ENCODE measurements at places on chromosomes 12 and 14.

GRCh38 chr14:67815573-67816225 is 691 bp downstream of the ZFYVE26 start:
- DNase-seq: no peak

GRCh38 chr12:105485921-105486320 is 155.4 kb downstream of the C12orf75 start:
- DNase-seq: no peak

DNA sequence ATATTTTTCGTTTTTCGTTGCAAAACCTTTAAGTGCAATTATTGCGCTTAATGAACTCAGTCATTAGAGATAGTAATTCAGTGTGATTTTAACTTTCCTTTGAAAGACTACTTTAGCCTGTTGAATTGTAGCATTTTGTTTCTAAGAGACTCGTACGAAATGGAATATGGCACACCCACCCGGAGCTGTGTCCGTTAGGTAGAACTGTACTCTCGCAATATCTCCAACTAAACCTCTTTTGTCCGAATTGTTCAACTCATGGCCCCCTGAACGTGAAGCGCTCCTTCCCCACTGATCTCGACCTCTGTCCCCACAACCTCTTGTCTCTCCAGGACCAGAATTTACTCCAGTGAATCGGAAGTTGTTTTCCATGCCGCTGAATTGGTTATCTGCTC is 800 bp downstream of the PCNX4 start:
- DNase-seq: no peak

DNA sequence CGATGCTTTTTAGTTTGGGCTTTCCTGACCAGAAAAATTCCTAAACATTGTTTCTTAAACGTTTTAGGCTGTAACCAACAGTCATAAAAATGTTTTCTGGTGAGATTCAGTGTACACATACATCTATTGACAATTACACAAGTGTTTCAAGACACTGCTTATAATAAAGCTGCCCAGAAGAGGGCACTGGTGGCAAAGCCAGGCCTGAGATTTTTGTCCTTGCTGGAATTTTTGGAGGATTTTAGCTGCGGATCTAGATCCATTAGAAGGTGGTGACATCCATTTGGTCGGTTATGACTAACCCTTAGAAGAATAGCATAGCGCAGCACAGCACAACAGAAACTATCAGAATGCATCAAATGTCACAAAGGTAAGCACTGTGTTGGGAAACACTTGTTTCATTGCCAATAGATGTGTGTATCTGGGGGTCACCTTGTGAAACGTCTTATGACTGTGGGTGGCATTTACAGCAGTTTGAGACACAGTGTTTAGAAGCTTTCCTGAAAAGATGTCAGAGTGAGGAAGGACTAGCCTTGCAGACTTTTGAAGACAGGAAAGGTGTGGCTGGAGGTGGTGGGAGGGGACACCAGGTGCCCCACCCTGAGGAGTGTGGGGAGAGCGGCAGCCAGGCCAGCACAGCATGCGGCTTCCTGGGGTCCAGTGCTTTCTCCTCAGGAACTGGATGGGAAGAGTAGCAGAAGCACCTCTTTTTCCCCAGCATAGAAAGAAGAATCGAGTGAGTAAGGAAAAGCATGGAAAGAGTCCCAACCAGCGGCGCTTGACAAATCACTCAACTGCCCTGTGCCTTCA is 54.7 kb upstream of the FKBP4 start:
- DNase-seq: no peak

DNA sequence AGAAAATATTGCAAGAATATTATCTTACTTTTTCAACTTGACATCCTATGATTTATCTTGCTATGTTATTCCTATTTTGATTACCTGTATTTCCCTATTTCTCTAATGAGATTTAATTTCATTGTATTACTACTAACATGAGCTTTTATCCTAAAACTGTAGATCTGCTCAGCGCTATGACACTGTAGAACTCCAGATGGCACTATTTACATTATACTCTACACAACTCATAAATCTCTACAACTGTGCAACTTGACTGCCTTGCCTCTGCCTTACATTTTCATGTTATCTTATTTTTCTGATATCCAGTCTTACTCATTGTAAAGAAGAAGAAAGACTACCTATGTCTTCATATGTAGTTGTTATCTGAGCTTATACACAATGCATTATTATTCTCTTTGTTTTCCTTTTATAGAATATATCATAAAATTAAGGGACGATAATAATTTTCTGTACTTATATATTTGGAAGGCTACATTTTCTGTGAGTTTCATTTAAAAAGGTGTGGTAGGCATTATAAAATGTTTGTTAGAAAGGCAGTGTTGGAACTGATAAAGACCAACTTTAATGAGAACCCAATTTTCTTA is 24.1 kb downstream of the NUP37 start:
- DNase-seq: no peak

- no peak for DNase-seq
Observed at GRCh38 chr14:101780887-101781239, 19.4 kb downstream of the PPP2R5C start.

DNA sequence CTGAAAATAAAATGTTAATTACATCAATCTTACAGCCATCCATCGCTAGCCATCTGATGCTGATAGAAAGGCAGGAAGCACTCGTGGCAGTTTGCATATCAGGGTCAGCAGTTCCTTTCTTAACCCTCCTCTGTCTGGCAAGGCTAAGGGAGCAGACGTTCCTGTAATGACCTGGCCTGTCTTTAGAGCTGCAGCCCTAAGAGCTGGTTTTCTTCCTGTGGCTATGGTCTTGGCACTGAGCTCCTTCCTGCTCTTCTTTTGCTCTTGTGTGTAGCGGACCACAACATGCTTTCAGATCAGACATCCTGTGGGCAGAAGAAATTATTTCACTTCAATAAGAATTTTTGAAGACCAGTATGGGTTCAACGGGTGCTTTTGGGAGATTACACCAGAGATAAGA is 170.4 kb downstream of the DAD1 start:
- no peak for DNase-seq

DNA sequence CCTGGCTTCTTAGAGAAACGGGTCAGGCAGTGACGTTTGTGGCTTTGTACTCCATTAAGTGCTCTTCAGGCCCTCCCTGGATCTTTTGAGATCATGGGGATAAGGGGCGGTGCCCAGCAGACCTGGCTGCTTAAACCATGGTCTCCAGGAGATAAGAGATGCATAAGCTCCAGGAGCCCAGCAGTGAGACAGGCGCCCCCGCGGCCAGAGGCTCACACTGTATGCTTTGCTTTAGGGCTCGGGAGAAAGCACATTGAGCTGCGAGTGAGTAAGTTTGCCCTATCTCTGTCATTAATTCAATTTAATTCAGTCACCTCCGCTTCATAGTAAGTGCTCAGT is 359.5 kb downstream of the CACNA1C start:
- DNase-seq: no peak

GRCh38 chr14:46887144-46887543 is 235.6 kb upstream of the RPL10L start:
- DNase-seq: no peak

GRCh38 chr14:54189748-54190354 is 207.0 kb upstream of the CDKN3 start:
- no peak for DNase-seq

DNA sequence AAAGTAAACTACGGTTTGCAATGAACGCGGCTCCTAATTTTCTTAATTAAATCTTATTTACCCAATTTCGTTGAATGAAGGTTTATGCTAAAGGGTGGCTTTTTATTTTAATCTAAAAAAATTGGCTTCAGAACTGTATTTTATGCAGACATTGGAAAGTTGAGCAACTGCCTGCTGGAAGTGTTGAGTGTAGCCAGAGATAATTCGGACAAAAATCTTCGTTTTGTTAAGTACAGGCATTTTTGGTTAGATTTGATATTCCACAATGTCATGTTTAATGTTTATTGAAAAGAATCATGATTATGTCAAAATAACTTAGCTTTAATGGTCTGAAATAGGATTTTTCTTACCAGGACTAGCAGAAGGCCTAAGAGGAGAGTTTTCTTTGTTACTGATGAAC is 875 bp downstream of the IRAK3 start:
- DNase-seq: no peak

DNA sequence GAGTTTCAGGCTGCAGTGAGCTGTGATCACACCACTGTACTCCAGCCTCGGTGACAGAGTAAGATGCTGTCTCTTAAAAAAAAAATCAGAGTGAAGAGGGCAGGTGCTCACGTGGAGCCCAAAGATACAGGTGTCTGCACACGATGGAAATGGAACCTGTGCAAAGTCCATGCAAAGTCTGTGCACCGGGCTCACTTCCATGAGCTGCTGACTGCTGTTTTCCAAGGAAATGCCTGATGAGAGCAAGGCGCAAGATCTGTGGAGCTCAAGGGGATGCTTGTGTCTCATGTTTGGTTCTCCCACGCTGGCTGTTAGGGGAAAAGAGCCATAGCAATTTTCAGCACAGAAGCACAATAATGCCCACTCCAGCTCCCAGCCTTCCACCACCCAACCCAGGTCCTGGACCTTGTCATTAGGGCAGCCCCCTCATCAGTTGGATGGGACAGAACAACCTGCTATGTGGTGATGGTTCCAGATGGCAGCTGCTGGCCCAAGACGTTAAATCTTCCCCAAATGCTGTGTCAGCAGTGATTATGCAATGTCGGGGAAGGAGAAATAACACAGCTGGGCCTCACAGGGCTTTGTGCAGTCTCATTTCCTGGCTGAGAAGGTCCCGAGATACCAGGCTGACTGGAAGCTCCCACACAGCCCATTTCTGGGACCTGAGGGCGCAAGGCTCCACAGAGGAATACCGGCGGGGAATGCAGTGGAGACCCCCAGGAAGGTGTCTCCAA is 27.9 kb upstream of the DICER1 start:
- DNase-seq: no peak

All from stimulated activated CD8-positive, alpha-beta memory T cell treated with anti-CD3 and anti-CD28 coated beads, Interleukin-7, amount 100 ng/mL, for 1 hour (primary cell).